ENCODE measurements at places on chromosomes 3 and 15.

DNA sequence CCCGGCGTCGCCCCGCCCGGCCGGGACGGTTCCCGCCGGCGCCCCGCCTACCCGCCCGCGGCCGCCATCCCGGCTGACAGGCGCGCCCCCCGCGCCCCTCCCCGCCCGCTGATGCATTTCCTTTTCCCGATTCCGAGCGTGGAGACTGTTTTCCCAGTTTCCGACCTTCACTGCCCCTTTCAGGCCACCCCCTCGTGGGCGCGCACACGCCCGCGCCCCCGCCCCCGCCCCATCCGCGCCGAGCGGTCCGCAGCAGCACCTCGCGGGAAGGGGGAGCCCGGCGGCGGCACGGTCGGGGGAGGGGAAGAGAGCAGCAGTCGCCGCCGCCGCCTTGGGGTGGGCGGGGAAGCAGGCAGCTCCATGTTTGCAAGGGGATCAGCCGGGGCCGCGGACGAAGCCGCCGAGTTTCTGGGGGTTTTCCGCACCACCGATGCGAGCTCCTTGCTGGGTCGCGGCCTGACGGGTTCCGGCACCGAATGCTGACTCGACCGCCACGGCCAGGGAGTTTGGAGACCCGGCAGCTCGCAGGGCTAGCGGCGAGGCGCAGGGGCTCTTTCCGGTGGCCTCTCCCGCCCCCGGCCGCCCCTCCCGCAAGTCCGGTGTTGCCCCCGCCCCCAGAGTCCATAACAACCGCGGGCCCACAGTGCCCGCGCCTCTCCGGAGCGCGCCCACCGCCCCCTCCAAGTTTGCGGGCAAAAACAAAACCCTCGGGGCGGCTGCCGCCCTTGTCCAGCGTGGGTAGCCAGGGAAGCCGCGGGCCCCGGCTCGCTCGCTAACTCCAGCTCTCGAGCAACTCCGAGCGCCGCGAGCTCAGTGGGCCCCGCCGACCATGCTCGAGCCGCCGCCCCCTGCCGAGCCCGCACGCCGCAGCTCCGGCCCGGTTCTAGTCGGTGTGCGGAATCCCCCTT, 3.2 kb upstream of the SIN3A start:
- peak; percentile 70 for DNase-seq

- DNase-seq = no peak
Observed at GRCh38 chr15:61888074-61888780, 172.0 kb downstream of the VPS13C start.

GRCh38 chr15:40325188-40325587, 1.7 kb downstream of the INAFM2 start:
- no peak for DNase-seq

GRCh38 chr3:40623567-40623966, 98.8 kb downstream of the ZNF621 start:
- no peak for DNase-seq

GRCh38 chr3:111923095-111923771, 55.6 kb upstream of the ABHD10 start:
- DNase-seq = no peak

GRCh38 chr3:169699536-169700050, 36.1 kb upstream of the MECOM start:
- DNase-seq = no peak

DNA sequence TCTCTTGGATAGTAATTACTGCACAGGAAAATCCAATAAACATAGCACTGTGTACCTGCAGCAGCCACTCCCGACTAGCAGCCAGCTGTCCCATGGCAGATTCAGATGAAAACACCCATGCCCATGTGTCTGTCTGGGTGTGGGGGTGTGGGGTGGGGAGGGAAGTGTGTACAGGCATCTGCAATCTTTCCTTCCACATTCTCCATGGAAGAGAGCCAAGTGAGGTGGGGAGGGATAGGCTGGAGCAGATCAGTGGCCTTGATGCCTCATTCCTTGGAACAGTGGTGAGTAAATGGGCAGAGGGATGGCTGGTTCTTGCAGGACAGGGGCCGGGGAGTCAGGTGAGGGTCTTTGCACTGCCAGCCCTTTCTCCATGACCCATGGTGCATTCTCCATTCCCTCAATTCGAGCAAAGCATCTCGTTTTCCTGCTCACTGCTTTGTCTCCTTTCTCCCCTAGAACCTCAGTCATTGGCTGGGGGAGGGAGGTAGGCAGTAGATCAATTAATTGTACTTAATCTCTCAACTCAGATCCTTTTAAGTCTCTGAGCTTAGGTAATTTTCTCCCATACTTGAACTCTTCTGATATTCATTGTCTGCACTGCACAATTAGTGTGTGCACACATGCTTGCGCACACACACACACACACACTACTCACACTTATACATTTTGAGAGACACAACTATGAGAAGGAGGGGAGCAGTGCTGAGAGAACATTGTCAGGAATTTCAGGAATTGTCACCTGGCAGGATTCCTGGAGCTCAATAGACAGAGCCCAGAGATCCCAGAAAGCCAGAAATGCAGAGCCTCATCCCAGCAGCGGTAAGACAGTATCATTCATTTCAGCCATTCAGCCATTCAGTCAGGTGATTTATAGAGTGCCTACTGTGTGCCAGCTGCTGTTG, 31.9 kb downstream of the PDIA5 start:
- DNase-seq = no peak

- no peak for DNase-seq
Observed at GRCh38 chr15:79602731-79603130, 170.6 kb downstream of the MINAR1 start.

GRCh38 chr3:78812166-78812565, 955.6 kb downstream of the ROBO1 start:
- no peak for DNase-seq

- DNase-seq = no peak
Observed at GRCh38 chr15:67585681-67586080, 43.2 kb downstream of the MAP2K5 start.

DNA sequence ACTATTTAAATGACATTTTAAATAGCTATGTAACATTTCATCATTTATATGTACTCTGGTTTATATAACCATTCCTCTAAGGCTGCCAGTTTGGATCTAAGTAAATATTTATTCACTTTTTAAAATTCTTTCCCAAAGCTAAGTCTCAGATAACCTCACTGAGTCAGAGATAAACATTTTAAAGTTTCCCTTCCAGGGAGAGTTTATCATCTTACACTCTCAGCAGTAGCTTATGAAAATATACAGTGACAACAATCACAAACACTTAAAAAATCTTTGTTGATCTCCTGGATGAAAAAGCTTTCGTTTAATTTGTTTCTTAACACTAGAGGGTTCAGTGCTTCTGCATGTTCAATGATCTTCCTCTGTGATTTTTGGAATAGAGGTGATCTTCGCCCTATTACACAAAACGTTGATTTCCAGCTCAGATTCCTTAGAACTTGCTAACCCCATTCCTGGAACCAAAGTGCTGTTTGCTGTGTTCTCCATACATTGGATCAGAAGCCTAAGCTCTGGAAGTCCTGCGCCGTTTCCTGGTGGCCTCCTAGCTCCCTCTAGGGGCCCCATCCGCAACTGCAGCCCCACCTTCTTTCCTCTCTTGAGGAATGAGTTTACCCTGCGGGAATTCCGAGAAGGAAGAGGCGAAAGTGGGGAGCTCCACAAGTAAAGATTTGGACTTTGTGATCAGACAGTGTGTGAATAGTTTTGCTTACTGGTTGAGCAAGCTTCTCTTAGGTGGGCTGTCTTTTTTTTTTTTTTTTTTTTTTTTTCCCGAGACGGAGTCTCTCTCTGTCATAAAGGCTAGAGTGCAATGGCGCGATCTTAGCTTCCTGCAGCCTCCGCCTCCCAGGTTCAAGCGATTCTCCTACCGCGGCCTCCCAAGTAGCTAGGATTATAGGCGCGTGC, 29.3 kb upstream of the SACM1L start:
- DNase-seq = no peak

DNA sequence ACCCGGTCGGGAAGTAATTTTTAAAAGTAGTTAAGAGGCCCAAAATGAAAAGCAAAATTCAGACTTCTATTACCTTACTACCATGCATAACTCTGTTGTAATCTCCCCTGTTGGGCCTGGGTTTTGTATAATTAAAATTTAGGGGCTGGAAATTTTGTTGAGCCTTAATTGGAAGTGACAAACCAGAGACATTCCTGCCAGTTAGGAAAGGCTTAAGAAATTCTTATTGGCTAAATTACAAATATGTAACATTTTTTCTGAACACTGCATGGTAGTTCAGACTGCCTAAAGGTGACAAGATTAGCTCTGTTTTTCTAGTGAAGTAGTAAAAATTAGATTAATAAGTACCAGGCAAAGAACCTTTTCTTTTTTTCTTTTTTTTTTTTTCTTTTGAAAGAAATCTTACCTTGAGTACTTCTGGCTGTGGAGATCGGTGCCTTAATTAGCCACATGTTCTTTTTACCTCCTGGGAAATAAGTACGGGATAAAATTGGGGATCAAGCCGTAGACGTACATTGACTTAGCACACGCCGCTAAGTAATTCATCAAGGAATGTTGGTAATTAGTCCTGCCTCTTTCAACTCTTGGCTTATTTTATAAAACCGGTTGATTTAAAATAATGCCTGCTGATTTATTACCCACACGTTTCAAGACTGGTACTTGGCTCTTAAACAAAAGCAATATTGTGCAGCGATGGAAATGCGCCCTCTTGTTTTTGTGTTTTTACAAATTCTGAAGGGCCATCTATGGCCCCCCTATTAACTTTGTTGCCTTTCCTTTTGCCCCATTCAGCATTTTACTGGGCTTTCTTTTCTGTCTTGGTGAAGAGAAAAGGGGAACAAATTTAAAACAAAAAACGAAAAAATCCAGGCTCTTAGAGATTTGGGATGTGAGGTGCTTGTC, 111.2 kb upstream of the SAMMSON start:
- DNase-seq = no peak

DNA sequence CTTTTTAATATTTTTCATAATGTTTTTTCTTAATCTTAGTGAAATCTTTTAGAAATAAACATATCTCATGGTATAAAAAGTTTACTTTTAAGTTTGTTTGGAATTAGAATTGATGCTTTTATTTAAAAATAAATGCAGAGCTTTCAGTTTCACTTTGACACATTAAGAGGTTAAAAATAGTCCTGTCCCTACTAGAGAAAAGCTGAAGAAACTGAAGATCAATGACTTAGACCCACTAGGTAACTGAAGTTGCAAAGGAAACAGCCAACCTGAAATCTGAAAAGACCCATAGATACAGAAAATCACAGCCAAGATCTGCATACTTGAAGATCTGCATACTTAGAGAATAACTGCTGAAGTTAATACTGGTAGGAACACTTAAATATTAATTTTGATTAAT, 237.6 kb downstream of the RAP2B start:
- no peak for DNase-seq

- peak; percentile 45 for DNase-seq
Observed at GRCh38 chr3:52277972-52278509, 408 bp downstream of the WDR82 start.

DNA sequence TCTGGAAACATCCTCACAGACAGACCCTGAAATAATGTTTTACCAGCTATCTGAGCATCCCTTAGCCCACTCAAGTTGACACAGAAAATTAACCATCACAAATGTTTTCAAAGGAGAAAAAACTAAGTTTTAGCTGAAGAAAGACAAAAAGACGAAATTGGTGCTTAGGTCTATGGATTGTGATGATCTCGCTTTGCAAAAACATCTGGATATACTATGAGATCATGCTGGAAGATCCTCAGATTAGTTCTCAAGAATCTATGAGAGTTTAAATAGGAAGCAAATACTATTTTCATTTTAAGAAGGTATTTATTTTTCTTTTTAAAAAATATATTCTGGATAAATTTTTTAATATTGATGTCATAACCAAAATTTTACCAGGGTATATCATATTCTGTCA, 42.6 kb upstream of the MBNL1 start:
- no peak for DNase-seq

- DNase-seq = no peak
Observed at GRCh38 chr3:41819236-41819635, 142.7 kb downstream of the ULK4 start.

GRCh38 chr3:195537995-195538394, 5.1 kb downstream of the PPP1R2 start:
- peak; percentile 50 for DNase-seq

GRCh38 chr15:101521591-101521990, 32.1 kb upstream of the PCSK6 start:
- no peak for DNase-seq

DNA sequence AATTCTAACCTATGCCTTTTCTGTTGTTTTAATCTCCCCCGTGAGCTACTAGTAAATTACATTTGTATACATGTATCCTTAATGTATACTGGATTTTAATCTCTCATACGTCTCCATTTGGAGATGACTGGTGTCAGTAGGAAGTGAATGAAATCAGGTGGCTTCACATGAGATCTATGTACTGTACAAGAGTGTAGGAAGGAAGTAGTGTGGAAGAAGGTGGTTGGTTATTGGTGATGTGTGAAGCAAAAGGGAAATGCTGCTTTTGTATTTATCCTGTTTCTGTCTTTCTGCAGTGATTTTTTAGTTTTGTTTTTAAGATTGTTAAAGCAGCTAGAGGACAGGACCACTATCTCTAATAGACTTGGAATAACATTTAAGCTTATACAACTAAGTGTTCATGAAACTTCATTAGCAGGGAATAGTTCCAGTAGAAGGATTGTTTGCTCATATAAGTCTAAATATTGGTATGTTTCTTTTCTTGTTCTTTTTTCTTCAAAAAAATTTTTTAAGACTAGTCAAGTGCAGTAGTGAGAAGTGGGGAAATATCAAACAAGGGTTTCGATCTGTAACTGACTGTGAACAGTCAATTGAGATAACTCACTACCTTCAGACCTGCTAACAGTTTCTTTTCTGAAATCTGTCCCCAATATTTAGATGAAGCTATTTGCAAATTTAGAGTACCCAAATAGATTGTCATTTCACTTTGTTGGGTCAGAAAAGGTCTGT, 15.3 kb downstream of the SNX1 start:
- DNase-seq = no peak

DNA sequence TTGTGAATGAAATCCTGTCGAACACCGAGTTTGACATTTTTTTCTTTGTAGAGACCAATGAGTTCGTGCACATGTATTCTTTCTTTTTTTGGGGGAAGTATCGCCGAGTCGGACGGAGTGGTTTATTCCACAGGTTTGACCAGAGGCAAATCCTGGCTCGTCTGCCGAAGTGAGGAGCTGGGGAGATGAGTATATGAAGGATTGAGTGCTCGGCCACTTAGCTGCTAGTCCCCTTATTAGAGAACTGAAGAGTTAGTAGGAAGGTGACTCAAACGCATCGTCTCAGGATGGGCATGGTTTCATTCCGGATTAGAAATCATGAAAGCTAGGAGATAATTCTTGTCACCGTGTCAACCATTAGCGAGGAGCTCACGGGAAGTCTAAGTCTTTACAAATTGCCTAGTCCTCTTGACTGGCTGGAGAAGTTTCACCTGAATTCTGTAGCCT, 154.7 kb upstream of the GOLIM4 start:
- DNase-seq = no peak

GRCh38 chr3:123571264-123571972, 13.4 kb downstream of the HACD2 start:
- no peak for DNase-seq

GRCh38 chr3:29514912-29515311, 234.0 kb downstream of the RBMS3 start:
- DNase-seq = no peak

GRCh38 chr15:19899021-19899824, 642.4 kb downstream of the GOLGA6L6 start:
- no peak for DNase-seq

- DNase-seq = no peak
Observed at GRCh38 chr3:25372167-25372566, 55.9 kb upstream of the RARB start.

- DNase-seq = no peak
Observed at GRCh38 chr3:25916321-25916720, 126.4 kb downstream of the OXSM start.

GRCh38 chr15:66715181-66715624, 13.2 kb downstream of the SMAD6 start:
- no peak for DNase-seq
